Stimulated activated CD4-positive, alpha-beta T cell treated with anti-CD3 and anti-CD28 coated beads, Interleukin-12 subunit alpha, Interleukin-12 subunit beta, amount 100 ng/mL, for 4 hours (primary cell): ENCODE measurements at places on chromosomes 1 and 21.

DNA sequence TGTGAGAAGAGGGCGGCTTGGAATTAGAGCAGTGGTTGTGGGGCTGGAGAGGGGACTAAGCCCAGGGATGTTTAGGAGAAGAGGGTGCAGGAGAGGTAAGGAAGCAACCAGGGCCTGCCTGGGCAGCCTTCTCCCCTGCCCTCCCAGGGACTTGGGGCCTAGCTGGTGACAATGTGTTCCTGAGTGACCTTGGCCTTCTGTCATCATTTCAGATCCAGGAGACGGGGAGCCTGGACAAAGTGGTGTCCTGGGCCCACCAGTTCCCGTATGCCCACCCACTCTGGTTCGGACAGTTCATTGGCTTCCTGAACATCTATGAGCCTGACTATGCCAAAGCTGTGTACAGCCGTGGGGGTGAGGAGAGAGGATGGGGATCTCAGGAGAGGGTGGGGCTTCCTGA lies 11.8 kb downstream of the CYP4B1 start:
- no peak for DNase-seq

GRCh38 chr1:114831276-114831994 lies 23.2 kb upstream of the SYCP1 start:
- DNase-seq = no peak

DNA sequence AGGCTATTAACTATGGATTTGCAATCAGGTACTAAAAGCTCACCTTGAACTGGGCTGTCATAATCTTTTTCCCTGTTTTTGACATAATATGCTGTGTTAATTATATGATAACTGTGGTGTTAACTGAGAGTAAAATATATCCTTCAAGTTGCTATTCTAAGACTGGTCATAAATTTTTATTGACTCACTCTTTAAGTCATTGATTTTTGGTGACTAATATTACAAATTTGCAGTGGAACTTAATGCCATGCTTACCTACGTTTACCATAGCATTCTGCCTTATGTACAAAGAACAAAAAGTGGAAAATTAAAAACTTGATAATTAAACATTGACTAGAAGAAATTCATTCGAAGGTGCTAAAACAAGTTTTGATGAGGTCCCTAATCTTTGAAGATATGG lies 872.4 kb downstream of the BRINP3 start:
- no peak for DNase-seq

- no peak for DNase-seq
Observed at GRCh38 chr1:203544485-203544884, 50.5 kb downstream of the OPTC start.

DNA sequence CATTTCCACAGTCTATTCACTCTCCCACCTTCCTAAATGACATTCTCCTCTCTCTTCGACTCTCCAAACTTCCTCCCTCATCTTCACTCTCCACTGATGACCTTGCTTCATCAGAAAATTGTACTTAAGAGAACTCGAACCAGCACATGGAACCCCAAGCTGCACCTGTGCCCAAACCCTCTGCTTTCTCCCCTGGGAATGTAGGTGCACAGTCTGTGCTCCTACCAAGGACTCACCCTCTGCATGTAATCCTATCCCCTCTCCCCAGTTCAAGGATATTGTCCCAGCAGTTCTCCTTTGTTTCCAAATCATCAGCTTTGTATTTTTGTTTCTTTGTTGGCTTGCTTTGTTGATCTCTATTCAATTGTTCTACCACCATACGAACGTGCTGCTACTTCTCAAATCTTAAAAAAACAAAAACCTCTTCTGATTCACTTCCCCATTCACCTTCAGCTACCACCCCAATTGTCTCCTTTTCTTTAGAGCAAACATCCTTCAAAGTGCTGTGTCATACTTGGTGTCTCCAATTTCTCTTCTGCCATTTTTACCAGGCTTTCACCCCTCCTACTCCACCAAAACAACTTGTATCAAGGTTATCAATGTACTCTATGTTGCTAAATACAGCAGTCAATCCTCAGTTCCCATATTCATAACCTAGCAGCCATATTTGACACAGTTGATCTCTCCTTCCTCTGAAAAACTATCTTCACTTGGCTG lies 26.8 kb downstream of the RAB3B start:
- no peak for DNase-seq

DNA sequence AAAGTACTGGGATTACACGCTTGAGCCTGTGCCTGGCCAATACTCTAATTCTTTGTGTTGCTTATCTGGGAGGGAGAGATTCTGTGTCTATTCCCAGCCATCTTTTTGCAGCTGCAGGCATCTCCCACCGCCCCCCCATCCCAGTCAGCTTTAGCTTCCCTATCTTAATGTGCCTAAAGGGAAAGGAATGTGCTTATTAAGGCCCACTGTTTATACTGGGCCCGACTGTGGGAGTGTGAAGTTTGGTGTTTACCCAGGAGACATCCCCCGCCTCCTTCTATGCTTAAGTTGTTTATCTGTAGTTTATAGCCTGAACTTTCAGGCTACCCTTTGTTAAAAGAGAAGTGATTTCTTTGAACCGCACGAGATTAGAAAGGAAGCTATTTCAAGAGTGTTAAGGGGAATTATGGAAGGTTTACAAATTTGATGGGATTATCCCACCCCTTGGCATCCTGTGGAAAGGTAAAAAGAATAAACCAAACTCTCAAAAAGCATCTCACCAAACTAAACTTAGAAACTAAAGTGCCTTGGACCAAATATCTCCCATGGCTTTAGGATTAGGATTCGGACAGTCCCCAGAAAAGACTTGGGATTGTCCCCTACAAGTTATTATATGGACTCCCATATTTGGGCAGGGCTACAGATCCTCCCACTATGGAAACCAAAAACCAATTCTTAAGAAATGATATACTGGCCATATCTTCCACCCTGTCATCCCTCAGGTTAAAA lies 25.5 kb upstream of the ZNF496 start:
- DNase-seq = no peak

DNA sequence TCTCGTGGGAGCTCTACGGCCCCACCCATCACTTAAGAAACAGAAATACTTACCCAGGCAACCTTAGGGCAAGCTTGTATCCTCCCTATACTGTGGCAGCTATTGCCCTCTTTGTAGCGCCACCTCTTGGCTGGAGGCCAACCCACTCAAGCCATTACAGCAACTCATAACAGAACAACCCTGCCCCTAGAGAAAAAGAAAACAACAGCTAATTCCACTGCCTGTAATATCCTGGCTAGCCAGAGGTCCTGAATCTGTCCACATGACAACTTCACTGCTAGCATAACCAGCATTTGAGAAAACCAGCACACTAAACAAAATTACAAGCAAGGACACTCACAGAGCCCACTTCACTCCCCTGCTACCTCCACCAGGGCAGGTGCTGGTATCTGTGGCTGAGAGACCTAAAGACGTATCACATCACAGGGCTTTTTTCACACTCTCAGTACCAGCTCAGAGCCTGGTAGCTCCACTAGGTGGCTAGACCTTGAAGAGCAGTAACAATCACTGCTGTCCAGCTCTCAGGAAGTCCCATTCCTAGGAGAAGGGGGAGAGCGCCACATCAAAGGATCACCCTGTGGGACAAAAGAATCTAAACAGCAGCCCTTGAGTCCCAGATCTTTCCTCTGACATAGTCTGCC lies 14.5 kb upstream of the MX1 start:
- DNase-seq = no peak

GRCh38 chr1:239392271-239392670 lies 5.9 kb downstream of the CHRM3 start:
- no peak for DNase-seq

DNA sequence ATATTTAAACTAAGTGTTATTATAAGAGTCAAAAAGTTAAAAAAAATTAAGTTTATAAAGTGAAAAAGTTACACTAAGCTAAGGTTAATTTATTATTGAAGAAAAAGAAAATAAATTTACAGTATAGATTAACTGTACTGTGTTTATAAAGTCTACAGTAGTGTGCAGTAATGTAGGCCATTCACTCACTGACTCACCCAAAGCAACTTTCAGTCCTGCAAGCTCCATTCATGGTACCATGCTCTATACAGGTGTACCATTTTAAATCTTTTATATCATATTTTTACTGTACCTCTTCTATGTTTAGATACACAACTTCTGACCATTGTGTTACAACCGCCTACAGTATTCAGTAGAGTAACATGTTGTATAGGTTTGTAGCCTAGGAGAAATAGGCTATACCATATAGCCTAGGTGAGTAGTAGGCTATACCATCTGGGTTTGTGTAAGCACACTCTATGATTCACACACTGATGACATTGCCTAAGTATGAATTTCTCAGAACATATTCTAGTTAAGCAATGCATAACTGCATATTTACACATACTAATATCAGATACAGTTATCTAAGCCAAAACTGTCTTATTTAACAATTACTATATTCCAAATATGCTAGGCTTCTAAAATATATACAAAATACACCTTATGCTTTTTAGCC lies 80.6 kb upstream of the GFI1 start:
- DNase-seq = no peak

DNA sequence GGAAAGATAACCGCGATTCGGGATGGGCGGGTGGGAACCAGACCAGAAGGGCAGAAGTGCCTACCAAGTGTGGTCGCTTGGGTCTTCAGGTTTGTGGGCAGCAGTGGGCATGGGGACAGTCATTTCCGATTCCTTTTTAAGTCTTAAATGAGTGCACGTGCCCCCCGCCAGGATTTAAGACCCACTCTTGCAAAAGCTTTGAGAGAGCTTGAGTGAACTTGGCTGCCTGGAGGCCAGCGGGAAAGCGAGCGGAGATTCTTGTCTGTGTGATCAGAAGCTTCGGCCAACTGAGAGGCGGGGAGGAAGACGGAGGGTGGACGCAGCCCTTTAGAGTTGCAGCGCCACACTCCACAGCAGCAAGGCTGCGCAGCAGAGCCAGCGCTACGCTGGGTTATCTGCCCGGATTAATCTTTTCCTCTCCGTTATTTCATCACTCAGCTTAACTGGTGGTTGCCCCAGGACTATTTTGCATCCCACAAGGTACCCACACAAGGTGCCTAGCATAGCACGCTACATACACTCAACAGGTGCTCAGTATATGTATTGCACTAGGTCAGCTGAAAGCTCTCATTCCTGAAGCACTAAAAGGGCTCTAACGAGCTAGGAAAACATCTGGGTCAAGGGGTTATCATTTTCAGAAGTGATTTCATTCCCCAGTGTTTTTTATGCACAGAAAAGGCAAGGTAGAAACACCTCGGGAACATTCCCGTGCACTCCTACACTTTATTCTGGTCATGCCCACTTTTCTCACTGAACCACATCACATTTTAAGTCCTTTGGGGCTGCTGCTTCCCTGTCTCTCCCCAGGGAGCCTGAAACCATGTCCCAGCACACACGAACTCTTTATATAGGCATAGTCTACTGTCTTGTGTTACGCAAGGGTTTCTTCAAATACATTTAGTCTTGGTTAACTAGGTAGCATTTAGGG lies 1.5 kb upstream of the BATF3 start:
- DNase-seq = peak; percentile 21

GRCh38 chr1:244102046-244102445 lies 51.0 kb downstream of the ZBTB18 start:
- DNase-seq = no peak

- DNase-seq = no peak
Observed at GRCh38 chr1:36858553-36858952, 175.8 kb downstream of the GRIK3 start.

GRCh38 chr1:62809788-62810187 lies 25.9 kb downstream of the ATG4C start:
- DNase-seq = no peak

DNA sequence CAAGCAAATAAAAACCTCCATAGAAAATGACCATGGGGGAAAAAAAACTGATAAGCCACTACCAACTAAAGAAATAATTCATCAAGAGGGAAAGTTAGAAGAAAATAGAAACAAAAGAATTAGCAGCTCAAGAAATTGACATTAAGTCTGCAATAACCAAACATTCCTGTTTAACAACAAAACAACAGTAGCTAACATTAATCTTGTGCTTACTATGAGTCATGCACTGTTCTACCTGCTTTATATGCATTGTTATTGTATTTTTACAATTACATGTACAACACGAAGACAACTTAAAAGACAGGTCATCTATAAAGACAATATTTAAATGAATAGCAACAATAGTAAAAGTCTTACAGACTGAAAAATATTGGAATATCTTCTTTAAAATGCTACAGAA lies 34.4 kb upstream of the LRRC7 start:
- DNase-seq = no peak

DNA sequence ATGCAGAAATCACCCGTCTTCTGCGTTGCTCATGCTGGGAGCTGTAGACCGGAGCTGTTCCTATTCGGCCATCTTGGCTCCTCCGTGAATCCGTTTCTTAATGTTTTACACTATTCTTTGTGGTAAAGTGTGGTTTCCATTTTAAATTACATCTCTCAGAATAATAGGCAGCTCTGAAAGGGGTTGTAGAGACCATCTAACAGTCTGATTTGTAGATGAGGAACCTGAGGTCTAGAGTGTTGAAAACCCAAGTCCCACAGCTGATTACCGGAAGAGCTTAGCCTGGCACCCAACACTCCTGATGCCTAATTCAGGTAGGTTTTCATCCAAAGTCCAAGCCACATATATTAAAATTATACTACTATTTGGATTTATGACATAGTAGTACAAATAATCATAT lies 144.0 kb downstream of the LEPR start:
- DNase-seq = no peak

DNA sequence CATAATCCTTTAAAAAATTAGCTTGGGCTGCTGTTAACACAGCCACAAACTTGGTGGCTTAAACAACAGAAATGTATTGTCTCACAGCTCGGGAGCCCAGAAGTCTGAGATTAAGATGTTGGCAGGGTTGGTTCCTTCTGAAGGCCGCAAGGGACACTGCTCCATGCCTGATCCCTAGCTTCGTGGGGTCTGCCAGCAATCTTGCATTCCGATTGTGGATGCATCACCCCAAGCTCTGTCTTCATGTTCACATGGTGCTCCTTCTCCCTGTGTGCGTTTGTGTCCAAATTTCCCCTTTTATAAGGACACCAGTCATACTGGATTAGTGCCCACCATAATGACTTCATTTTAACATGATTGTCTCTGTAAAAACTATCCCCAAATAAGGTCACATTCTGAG lies 5.0 kb upstream of the HHIPL2 start:
- no peak for DNase-seq

- DNase-seq = no peak
Observed at GRCh38 chr1:176559878-176560277, 96.9 kb downstream of the PAPPA2 start.

- no peak for DNase-seq
Observed at GRCh38 chr1:36303650-36304360, 2.4 kb upstream of the SH3D21 start.

- no peak for DNase-seq
Observed at GRCh38 chr1:225610539-225610938, 42.4 kb downstream of the ENAH start.

GRCh38 chr1:47847763-47848162 lies 149.4 kb downstream of the TRABD2B start:
- DNase-seq = no peak
